Stimulated activated CD4-positive, alpha-beta T cell treated with anti-CD3 and anti-CD28 coated beads, TNF-alpha, amount 100 ng/mL, for 48 hours (primary cell): ENCODE measurements at places on chromosomes 5 and 9.

GRCh38 chr5:55320571-55320970 lies 12.8 kb downstream of the MTREX start:
- DNase-seq = no peak

DNA sequence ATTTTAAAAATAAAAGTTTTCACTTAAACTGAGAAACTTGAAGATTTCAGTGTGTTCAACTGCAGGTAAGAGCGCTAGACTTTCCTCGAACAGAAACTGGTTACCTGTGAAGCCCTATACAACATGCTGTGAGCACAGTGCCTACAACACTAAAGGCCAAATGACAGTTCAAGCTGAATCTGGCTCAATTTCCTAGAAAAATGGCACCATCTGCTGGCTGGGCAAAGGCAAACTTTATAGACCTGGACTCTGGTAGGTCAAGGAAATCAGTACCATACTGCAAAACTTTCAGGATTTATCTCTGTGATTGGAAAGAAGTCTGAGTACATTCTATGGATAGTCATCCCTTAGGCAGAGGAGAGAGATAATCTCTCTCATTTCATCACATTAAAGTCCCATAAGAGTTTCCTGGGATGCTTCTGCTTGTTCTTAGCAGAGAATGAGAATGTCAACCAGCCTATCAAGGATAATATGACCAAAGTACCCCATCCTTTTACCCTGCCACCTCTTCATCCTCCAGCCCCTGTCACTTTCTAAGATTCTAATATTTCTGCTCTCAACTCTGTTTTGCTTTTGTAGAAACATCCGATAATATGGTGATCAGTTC lies 31.8 kb upstream of the FOXB2 start:
- DNase-seq = no peak

- DNase-seq = no peak
Measured at GRCh38 chr5:92864591-92864990, 716.4 kb downstream of the NR2F1-AS1 start.

GRCh38 chr9:131500939-131501541 lies 1.7 kb upstream of the POMT1 start:
- peak; percentile 43 for DNase-seq

- DNase-seq = no peak
Measured at GRCh38 chr5:176908675-176909368, 9.7 kb upstream of the HK3 start.

DNA sequence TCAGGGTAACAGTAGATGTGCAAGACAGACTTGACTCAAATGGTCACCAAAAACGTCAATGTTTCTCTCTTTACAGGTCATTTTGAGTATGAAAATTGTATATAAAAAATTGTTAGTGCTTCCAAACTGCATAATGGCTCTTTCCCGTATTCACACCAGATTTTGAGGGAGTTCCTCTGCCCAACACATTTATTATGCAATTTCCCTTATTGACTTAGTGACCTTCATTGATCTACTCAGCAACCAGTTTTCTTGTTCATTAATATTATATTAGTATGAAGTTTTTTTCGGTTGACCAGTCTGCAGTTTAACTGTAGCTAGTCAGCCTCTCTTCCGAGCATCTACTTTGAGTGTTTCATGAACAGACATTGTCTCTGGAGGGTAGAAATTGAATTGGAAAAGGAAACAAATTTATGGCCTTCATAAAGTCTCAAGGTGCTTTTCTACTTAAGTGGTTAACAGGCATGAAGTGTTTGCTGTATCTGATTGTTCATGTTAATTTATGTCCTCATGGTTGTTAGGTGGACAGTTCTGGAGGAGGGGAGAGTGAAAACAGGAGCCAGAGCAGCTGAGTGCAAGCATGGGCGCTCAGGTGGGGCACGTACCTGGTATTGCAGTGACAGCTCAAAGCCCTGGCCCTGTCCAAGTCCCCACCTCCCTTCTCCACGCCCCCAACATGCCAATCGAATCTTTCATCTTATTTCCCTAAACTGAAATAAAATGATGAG lies 240.2 kb downstream of the RFK start:
- no peak for DNase-seq

DNA sequence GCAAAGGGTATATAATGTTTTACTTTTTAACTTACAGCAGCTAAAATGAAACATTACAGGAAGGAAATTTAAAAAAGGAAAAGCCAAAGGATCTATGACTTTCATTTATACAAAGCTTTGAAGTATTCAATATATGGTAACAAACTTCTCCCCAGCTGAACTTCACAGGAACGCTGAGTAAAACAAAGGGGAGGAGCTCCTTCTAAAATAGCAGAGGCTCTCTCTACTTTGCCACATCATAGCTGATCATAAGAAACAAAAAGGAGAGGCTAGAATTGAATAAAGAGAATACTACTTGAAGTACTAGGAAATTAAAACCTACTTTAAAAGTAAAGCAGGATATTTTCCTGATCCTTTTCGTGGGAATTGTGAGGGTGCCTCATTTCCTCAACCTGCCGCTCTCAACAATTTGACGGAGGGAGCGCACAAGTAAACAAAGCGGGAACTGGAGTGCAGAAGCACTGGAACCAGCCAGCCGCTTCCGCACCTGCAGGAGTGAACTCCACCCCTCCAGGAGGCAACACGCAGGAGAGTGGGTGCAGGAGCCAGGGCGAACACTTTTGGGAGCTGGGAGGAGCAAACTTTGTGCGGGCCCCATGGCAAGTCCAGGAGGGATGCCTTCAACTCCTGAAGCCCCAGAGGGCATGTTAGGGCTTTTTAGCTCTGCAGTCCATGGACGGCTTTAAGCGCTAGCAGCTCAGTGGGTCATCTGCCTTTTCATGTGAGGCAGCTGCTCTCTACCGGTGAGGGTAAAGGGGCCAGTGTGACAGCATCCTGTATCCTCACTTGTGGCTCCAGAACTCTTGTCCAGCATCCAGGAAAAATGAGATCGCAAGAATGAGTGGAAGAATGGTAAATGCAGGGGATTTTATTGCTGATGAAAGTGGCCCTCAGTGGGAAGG lies 757.4 kb downstream of the PTPRD start:
- DNase-seq = no peak

DNA sequence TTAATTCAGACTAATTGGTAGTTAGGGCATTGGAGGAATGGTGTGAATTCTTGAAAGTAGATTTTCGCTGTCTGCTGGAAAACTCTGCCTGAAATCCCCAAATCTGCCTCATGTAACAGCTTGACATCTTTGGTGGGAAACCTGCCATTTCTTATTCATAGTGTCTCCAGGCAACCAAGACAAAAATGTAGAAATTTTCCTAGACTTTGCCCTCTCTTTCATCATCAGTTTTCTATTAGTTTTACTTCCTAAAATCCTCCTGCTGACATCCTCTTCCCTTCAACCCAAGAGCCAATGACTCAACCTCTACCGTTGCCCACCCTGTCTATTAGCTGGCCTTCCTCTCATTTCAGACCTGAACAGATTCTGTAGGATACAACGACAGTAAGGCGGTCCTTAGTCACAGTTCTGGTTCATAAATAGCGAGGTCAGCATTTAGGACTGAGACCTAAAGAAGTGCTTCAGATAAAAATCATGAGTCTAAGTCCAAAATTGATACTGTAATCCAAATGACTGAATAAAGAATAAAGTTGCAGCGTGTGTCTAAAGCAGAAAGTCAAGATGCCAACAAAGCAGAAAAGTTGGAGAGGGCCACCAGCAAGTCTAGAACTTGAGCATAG lies 133.9 kb downstream of the MUSK start:
- no peak for DNase-seq
